Activated CD4-positive, CD25-positive, alpha-beta regulatory T cell treated with anti-CD3 and anti-CD28 coated beads, Interleukin-2, amount 50 U/mL, for 24 hours (primary cell): ENCODE measurements at places on chromosomes 3 and 15.

- no peak for ATAC-seq
These were observed 237.9 kb downstream of the TLE3 start for GRCh38 chr15:69859866-69860265.

- ATAC-seq = no peak
These were observed 32.6 kb upstream of the ESYT3 start for GRCh38 chr3:138401834-138402233.

DNA sequence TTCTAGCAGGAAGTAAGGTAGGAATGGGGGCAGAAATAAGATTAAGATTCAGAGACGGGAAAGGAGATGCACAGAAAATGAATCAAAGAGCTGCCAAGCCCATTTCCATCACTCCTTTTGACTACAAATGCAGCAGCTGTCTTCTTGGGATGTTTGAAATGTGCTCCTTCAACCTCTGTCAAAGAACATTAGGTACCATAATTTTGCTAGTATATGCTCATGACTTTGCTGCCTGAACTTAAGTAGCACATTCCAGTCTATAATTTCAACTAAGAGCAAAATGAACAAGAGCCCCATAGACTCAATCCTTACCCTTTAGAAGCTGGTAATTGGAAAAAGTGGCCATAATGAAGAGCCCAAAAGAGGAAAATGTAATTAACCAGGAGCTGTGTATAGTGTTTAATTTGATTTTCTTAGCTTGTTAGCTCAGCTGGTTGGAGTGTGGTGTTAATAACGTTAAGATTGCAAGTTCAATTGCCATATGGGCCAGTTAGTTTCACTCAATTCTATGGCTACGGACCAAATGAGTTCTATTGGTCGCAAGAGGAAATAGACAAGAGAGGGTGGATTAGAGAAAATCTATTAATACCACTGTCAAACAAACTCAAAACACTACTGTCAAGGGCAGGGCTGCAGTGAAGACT is 349.9 kb downstream of the ZBBX start:
- no peak for ATAC-seq

GRCh38 chr3:42705058-42705767 is 2.6 kb upstream of the HHATL start:
- ATAC-seq = no peak

GRCh38 chr3:104648823-104649222 is 717.9 kb upstream of the ALCAM start:
- no peak for ATAC-seq

- ATAC-seq = no peak
These were observed 755.5 kb downstream of the GBE1 start for GRCh38 chr3:81005992-81006391.

- peak; percentile 44 for ATAC-seq
These were observed 45.2 kb downstream of the CMC1 start for GRCh38 chr3:28286595-28286994.

- no peak for ATAC-seq
These were observed 128.9 kb downstream of the AQP9 start for GRCh38 chr15:58267051-58267450.

DNA sequence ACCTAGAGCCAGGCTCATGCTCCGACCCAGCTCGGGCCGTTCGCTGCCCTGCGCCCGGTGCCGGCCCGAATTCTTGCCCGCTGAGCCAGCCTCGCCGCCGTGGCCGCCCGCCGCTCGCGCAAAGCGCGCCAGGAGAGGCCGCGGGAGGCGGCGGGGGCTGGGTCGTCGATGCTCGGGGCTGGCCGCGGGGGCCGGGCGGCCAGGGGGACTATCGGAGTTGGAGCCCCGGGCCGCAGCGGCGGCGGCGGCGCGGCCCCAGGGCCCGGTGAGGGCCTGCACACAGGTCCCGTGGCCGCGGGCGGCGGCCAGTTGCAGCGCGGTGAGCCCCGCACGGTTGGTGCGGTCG is 1.1 kb downstream of the ANKRD63 start:
- no peak for ATAC-seq

- no peak for ATAC-seq
These were observed 11.1 kb downstream of the FXR1 start for GRCh38 chr3:180923561-180923960.

DNA sequence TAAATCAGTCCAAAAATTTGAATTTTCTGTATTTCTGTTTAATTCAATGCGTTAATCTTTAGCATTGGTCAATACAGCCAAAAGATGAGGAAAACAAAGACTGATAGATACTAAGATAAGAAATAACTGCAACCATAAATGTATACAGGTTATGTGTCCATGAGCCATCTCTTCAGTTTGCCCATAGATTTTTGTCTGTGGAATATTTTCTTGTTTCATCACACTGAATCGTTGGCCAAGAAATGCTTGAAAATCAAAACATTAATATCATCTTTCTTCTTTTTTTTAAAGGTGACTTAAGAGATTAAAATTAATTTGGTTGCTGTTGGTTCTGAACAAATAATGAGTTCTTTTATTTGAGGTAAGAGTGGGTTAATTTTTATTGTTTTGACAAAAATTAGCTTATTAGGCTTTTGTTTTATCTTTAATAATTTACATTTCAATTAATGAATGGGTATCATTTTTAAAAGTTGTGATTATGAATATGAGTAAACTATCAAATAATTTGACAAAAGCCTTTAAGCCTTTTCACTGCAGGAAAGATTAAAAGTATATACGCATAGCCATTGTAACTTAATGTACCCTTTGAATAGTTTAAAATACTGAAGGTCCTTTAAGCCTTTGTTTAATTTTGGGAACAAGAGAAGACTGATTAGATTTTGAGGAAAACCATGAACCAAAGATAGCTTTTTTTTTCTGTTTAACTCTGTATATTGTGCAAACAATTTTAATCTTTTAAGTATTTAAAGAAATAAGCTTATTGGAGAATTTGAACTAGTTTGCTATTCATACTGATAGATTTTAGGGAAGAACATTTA is 14.7 kb upstream of the CHD2 start:
- ATAC-seq = no peak

GRCh38 chr3:144264794-144265193 is 293.2 kb downstream of the DIPK2A start:
- ATAC-seq = no peak

- no peak for ATAC-seq
These were observed 386.3 kb upstream of the NR2F2 start for GRCh38 chr15:95944193-95944592.

DNA sequence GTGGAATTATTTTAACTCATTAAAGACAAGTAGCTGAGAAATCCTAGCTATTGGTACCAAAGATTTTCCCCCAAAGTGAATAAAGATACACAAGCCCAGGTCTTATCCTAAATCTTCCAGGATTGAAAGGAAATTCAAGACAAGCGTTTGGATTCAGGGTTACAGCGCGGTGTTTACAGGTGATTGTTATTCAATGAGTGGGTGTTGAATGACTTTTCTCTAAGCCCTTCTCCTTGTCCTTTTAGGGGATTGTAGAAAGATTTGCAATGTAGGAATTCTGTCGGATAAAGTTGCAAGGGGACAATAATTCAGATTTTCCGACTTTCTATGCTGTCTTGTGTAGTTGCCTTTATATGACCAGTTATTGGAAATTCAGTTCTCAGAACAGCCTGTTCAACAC is 57.2 kb downstream of the USP13 start:
- no peak for ATAC-seq

DNA sequence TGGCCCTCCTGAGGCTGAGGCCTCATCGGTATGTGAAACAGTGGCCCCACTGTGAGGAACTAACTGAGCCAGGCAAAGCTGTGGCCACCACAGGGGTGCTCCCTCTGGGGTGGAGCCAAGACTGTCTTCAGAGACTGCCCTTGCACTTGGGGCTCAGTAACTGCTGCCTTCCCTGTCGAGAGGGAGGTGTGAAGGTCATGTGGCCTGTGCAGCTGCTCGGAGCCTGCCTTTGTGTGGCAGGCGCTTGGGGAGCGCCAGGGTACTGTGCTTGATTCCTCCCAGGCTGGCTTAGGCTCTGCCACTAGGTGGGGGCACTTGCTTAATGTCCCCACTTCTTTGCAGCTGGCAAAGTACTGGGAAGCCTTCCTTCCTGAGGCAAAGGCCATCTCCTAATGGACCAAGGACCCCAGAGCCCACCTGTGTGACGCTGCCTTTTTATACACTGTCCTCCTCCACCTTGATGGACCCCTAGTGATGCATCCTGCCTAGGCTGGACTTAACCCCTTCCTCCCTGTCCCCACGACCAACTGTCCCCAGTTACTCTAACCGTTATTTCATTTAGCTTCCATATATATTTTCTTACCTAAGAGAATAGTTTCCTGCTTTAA is 14.2 kb upstream of the SNX22 start:
- ATAC-seq = no peak

DNA sequence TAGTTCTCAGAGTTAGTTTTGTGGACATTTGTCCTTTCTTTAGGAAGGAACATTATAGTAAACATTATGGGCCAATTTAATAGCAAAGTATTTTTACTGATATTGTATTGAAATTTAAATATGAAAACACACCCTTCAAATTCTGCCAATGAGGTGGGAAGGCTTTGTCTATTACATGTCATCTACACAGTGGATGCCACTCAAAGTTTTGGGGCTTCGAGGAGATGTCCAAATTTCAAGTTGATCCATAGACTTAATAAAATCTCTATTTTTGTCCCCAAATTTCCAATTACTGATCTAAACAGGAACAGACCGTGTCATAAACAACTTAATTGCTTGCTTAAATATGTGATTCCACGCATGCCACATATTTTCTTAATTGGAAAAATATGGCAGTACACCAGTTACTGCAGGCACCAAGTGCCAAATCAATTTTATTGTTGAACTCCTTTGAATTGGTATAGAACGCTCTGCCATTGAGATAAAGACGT is 1.7 kb downstream of the SHOX2 start:
- ATAC-seq = no peak

DNA sequence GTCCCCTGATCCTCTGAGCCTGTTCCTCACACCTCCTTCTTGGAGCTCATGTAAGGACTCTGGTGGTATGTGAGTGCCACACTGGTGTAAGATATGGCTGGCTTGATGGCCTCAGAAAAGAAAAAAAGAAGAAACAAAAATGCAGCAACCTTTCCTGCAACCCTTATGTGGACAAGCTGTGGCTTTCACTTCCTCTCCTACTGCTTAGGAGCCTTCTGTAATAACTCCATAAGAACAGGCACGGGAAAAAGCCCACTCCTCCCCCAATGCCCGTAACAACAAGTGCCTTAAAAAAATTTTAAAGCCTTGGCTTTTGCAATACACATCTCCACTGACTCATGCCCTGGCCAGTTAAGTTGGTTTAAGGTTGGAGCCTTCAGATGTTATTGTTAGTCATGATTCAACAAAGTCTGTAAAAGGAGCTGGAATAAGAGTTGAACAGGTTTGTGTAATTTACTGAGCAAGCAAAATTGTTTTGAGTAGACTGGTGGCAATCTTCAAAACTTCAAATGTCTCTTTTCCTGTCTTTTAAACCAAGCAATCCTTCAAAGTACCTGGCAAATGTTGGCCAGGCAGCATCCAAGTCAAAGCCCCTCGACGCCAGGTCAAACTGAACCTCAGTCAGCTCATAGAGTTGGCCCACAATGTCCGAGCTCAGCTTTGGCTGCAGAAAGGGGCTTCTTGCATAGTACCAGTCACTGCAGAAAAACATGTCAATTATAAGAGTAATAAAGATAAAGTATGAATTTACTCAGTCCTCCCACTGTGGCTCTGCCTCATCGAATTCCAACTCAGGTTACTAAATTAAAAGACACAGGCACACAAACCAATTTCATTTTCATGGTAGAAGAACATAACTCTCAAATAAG is 22.9 kb downstream of the FYCO1 start:
- ATAC-seq = peak; percentile 52

DNA sequence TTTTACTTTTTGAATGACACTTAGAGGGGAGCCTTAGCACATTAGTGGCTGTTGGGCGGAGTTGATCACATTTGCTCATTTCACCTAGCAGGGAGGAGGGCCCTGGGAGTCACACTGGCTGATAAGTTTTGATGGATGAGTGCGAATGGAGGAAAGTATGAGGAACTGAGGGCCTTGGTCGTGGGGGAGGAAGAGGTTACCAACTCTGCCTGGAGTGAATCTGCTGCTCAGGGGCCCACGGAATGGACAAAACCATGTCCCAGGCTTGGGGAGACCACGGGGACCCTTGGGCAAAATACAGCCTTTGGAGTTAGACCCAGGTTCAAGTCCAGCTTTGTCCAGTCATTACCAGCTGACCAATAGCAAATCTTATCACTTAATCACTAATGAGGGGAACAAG is 5.1 kb upstream of the FLNB start:
- ATAC-seq = no peak

GRCh38 chr3:33060609-33061337 is 36.2 kb downstream of the GLB1 start:
- peak; percentile 76 for ATAC-seq

DNA sequence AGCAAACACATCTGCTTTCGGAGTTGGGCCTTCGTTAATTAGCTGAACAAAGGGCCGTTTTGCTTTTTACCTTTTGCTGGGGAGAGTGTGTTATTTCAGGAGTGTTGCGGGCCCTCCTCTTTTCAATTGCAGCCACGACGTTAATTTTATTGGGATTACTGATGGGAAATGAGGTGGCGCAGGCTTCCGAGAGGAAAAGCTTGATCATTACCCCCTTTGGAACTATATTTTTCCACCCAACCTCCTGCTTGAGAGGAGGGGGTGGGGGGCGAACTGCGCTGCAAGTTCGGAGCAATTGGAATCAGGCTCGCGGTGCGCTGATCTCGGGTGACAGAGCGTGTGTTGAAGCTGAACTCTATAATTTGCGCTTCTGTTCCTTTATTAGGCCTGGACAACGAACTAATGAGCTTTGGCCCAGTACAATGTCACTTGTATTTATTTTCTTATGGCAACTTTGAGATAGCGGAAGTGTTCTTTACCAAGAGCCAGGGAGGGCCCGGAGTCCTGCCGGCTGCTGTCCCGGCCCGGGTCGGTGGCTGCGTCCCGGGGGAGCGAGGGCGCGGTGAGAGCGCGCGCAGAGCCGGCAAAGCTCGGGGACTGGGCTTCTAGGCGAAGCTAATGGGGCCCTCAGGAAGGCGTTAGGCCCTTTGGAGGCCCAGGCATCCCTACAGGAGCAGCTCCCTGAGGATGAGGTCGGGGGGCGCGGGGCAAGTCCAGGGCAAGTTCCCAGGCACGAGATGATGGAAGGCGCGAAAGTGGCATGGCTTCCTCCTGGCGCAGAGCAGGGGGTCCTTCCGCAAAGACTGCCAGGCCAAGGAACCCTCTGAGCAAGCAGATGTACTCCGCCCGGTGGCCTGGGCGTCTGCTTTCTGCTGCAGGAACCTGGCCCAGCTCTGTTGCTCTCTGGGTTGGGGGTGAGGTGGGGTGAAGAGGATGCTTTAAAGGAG is 12.9 kb downstream of the NR2F2 start:
- no peak for ATAC-seq

GRCh38 chr3:127409421-127410136 is 121.7 kb upstream of the PRR20G start:
- ATAC-seq = no peak

DNA sequence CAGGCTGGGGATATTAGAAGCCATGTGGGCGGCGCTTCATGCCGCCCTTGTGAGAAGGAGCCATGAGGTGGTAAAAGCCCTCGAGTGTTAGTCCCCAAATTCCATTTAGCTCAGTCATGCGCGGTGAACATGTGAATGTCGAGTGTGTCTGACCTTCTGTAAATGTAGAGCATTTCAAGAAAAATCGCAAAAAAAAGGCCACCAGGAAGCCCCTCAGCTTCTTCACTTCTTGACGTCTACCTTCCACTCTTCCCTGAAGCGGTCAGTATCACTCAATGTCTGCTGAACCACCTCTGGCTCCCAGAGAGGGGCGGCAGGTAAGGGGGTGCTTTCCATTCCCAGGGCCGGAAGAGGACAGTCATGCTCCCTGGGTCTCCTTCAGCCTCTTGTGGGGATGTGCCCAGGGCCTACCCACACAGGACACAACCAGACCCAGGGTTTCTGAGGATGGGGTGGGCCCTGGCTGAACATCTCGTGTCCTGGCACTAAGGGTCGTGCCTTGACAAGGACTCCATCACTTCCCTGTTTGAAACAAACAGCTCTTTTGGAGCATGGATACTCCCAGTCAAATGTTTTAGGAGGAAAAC is 274.9 kb downstream of the FAM43A start:
- ATAC-seq = no peak
